ENCODE measurements at places on chromosomes 1 and 21. TPM values are rescaled to one million over a fixed set of nuclear protein-coding genes. Genes with fewer than 3 reads are reported as not detected.

DNA sequence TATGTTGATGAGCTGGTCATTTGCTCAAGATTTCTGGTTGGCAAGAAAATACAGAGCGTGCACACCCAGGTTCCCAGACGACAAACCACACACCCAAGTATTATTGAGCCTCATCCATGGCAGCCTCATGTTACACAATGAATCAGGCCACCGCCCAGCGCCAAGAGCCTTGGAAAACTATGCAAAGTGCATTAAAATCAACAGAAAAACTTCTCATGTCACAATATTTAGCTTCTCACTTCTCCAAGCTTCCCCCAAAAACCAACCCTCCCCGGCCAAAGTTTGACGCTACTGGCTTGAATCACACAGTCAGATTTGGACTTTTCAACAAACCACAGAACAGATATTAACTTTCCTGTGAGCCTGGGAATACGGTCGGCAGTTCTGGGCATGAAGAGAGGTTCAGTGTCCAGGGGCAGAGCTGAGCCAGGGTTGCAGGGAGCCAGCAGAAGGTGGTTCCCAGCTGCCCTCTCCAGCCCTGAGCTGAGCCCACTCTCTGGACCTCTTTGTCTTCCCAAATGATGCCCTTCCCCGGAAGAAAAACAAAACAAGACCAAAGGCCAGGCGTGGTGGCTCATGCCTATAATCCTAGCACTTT is 71.1 kb downstream of the SETD4 start:
- DNase-seq: peak; percentile 68

HOOK1 gene
- not detected for polyA plus RNA-seq

CELA3A gene
- polyA plus RNA-seq: not detected

JTB gene
- 123 TPM for polyA plus RNA-seq

DNA sequence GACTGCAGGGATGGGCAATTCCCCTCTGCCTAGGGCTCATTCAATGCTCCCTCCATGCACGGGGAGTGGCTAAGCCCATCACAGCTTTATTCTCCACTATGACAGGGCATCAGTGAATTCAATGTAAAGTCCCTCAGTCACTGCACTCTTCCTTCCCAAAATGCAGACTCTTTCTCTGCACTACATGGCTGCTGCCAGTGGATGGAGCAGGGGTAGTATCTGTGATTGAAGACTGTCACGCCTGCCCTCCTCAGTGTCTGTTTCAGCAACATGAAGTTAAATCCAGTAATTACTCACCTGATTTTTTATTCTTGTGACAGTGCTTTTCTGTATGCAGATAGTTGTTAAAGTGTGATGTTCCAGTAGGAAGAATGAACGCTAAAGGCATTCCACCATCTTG is 1323.2 kb downstream of the AMY1C start:
- no peak for DNase-seq
